Putamen (tissue), 1 donor: ENCODE measurements at places on chromosomes 16 and 17.
A peak's percentile ranks its signal among the peaks of the same experiment; 100 is the strongest.

DNA sequence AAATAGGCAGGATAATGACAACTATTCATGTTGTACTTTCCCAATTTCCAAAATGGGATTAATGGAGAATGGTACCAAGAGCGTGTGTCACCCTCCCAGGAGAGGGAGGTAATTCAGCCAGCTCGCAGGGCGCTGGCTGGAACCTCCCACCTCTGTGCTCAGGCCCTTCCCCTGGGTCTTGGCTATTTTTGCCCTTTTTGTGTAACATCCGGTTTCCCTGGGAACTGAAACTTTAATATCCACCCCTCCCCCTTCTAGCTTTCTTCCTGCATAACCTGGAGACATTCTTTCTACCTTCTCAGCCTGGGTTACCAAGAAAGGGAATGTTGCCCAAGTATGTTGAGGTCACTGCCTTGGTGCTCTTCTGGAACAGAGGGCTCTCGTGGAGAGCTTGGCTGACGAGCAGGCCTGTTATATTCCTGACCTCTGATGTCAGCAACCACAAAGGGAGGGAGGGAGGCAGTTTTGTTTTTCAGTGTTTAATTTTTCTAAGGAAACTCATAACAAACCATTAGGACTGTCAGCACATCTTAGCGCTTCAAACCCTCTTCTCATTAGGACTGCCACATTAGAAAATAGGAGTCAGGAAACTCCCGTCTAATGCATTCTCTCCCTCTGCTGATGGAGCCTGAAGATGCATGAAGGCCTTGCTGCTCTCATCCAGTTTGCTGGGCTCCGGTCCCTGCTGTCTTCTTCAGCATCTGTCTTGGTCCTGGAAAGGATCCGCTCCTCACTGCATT is 25.6 kb downstream of the ITGB3 start:
- peak; percentile 15 for DNase-seq

DNA sequence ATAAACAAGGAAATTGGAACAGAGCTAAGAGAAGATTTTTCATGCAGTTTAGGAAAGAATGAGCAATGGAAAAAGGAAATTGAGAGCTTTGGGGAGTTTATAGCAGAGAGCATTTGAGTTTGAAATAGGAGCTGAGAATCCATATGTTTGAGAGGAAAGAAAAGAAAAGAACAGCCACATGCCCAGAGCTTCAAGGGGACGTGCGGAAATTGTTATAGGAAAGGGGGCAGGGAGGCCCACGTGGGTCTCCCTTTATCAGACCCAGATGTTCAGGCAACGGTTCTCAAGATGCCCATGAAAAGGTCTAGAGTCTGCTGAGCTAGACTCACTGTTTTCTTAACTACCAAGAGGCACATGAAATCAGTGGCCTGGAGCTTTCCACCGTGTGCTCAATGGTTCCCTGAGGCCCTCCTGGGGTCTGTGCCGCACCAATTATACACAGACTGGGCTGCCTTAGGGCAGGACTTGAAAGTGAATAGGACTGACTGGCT is 31.2 kb downstream of the CHD9 start:
- no peak for DNase-seq

DNA sequence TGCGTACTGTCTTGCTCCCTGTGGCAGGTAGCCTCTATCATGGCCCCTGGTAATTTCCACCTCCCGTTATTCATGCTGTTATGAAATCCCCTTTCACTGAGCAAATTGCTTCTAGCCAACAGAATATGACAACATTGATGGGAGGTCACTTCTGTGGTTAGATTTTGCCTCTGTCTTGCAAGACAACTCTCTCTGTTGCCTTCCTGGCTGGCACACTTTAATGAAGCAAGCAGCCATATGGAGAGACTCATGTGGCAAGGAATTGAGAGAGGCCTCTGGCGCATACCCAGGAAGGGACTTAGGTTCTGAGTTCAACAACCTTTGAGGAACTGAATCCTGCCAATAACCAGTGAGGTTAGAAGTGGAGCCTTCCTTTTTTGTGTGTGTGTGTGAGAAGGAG is 51.8 kb upstream of the GPRC5B start:
- DNase-seq, result no peak

DNA sequence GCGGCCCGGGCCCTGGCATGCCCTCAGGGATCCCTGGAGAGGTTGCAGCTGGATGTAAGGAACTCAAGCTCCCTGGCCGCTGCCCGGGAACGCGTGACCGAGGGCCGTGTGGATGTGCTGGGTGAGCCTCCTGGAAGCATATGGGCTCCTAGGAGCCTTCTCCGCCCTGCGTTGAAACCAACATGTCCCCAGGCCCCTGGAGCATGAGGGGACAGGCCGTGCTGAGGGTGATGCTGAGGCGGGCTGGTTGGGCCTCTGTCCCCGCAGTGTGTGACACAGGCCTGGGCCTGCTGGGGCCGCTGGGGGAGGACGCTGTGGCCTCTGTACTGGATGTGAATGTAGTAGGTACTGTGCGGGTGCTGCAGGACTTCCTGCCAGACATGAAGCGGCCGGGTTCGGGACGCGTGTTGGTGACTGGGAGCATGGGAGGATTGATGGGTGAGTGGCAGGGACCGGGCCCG is 5.7 kb upstream of the HSD17B1 start:
- no peak for DNase-seq

DNA sequence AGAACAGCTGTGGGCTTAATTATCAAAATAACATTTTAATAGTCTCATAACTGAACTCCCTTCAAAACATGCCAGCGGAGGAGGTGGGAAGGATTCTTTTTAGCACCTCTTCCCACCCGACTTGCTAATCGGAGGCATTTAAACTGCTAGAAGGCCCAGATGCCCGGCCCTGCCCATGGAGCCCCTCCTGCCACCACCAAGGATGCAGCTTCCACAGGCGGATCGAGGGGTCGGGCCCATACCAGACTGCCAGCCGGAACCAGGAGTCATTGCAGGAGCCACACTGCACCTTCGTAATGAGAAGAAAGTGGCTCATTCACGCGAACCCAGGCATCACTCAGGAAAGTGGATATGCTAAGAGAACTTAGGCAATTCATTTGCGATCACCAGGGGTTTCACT is 201.2 kb downstream of the C16orf78 start:
- no peak for DNase-seq

DNA sequence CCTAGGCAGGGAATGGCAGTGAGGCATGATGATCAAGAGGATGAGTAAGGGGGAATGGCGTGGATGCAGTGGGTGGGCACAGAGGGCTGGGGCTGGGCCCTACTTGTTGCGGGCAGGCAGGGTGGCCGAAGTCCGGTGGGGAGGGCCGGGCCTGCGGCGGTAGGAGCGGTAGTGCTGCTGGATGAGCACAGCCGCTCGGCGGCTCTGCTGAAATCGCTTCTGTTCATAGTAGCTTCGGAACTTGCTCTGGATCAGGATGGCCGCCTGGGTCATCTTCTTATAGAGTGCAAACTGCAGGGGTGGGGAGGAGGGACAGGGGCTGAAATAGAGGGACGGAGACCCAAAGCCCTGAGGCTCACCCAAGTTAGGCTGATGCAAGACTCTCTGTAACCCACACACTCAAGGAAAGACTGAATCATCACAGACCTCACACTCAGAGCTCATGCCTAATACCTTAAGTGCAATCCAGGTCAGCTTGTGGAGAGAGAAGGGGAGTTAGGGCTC is 1.5 kb upstream of the SPAG7 start:
- peak; percentile 45 for DNase-seq

- DNase-seq, result no peak
These were observed 13.0 kb downstream of the SPIRE2 start for GRCh38 chr16:89841275-89841674.
